ENCODE measurements at places on chromosomes 3 and 15. TPM values are rescaled to one million over a fixed set of nuclear protein-coding genes. Genes with fewer than 3 reads are reported as not detected.

RNF123 gene
- 32.1 TPM for total RNA-seq

SLC9A9 gene
- 6.8 TPM for total RNA-seq

CLCN2 gene
- 11.8 TPM for total RNA-seq

RTP1 gene
- not detected for total RNA-seq

MAGEL2 gene
- 3.1 TPM for total RNA-seq

SYNPR gene
- total RNA-seq = 0.52 TPM

POLQ gene
- total RNA-seq = 1.4 TPM

CCDC80 gene
- total RNA-seq = 27.1 TPM

ONECUT1 gene
- total RNA-seq = 15.2 TPM

UBXN7 gene
- 32.4 TPM for total RNA-seq

STARD9 gene
- total RNA-seq = 1.8 TPM

DCLK3 gene
- total RNA-seq = not detected

CD96 gene
- 0.28 TPM for total RNA-seq

SRGAP3 gene
- total RNA-seq = 8.3 TPM

PLA2G4D gene
- total RNA-seq = 0.04 TPM

SAMD7 gene
- not detected for total RNA-seq

PLIN1 gene
- 6.3 TPM for total RNA-seq

MESP2 gene
- 1.2 TPM for total RNA-seq

UNC13C gene
- total RNA-seq = 10.3 TPM

ISLR2 gene
- 1.7 TPM for total RNA-seq

GOLGA8T gene
- total RNA-seq = not detected

SCAANT1 gene
- total RNA-seq = not detected

ACP3 gene
- 7.7 TPM for total RNA-seq
